Umbilical cord (tissue), 2 donors: ENCODE measurements at places on chromosomes 7 and 10.

GRCh38 chr10:31011665-31012022 lies 20.0 kb downstream of the ZNF438 start:
- no peak for DNase-seq

DNA sequence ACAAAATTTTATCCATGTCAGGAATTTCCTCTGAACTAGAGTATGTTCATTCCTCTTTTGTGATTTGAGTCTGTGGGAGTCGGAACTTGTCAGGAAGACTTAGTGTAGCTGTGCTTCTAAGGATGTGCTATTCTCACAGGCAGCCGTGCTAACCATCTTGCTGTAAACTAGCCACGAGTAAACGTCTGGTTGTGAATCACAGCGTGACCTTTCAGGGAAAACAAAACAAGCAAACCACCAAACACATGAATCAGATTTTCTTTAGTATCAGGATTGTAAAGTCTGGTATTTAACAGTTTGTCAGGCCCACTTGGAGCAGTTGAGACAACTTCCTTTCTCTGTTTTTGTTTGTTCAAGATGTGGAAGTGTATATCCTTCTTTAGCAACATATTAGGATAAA lies 32.0 kb downstream of the AUTS2 start:
- DNase-seq = no peak

DNA sequence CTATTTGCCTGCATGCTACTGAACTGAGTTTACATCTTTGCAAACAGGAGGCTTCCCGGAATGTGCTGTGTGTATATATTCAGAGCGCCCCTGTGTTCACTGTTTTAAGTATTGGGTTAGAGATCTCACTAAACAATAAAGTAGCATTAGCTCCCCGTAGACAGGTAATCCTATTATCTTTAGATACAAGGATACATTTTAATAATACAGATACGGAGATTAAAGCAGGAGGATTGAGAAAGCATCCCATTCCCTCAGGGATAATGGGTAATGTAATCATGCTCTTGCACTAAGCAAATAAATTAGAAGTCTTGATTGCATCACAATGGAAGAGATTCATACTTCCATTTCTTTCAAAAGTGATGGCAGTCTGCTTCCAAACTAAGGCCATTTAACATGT lies 809.0 kb downstream of the NRG3 start:
- DNase-seq = no peak

- DNase-seq = no peak
Observed at GRCh38 chr10:113765910-113766309, 14.4 kb downstream of the PLEKHS1 start.

DNA sequence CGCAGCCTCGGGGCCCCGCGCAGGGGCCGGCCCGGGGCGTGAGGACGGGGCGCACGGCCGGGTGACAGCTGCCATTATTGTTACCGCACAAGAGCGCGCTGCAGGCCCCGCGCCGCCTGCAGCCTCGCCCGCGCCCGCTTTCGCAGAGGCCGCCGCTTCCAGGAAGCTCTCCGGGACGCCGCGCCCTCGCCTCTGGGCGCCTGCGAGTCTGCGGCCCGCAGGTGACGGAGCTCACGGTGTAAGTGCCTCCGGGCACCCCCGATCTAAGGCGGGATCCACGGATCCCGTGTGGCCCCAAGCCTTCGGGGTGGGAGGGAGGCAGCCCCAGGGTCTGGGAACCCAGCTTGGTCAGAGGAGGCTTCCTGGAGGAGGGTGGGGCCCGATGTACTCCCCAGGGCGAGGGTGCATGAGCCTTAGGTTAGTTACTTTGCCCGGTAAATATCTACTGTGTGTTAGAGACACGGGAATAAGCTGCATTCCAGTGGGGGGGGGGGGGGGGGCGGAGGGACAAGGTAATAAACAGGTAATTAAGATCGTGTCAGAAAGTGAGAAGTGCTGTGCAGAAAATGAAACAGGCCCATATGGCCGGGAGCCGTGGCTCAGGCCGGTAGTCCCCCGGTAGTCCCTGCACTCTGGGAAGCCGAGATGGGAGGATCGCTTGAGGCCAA lies 638 bp downstream of the IQCE start:
- no peak for DNase-seq

GRCh38 chr7:2724453-2725177 lies 36.6 kb downstream of the AMZ1 start:
- DNase-seq = no peak

- no peak for DNase-seq
Observed at GRCh38 chr7:152624228-152624627, 51.7 kb downstream of the XRCC2 start.

GRCh38 chr7:64651632-64652165 lies 14.2 kb upstream of the ZNF107 start:
- DNase-seq = no peak

DNA sequence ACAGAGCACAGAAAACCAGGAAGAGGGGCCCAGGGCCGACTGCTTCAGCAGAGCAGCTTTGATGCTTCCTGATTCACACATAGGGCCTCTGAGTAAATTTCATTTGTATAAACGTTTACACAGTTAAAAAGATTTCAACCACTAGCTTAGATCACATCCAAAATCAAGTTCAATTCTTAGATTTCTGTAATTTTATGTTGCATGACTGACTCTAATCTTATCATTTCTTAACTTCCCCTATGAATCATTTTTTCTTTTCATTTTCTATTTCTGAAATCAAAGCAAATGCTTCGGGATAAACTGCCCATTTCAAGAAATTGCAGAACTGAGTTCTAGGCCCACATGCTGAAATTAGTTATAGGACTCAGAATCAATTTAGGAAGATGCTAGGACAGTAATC lies 224.7 kb downstream of the INHBA start:
- DNase-seq = peak; percentile 48

DNA sequence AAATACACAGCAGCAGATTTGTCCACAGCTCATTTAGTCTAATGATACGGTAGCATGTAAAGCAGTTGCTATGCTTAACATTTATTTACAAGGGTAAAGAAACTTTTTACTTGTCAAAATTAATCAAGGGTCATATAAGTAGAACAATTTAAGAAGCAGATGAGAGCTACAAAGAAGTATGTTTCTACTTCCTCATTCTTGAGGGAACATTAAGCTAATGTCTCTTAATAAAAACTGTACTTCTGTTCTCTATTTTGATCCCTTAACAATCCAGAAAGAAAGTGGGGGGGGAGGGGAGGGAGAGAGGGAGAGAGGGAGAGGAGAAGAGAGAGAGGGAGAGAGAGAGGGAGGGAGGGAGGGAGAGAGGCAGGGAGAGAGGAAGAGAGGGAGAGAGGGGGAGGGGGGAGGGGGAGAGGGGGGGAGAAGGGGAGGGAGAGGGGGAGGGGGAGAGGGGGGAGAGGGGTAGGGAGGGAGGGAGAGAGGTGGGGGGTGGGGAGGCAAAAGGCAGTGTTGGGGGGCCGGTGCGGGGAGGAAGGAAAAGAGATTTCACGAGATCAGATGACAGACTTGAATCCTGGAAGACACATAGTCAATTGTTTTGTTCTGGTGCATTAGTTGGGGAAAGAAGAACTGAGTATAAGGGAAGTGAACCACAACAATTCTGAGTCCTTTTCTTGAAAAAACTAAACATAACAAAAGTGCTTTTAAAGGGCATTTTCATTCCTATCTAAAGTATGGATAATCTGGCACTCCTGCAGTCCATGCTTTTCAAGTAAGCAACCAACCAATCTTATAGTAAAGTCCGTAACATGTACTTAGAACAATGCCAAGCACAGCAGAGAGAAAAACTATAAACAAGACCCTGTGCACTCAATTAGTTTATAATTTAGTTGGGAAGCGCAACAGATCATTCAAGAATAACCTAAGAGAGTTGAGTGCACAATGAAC lies 128.0 kb downstream of the USP6NL start:
- no peak for DNase-seq

- DNase-seq = peak; percentile 71
Observed at GRCh38 chr7:94632338-94633013, 23.5 kb downstream of the SGCE start.

- no peak for DNase-seq
Observed at GRCh38 chr7:85177316-85177715, 9.5 kb downstream of the SEMA3D start.

DNA sequence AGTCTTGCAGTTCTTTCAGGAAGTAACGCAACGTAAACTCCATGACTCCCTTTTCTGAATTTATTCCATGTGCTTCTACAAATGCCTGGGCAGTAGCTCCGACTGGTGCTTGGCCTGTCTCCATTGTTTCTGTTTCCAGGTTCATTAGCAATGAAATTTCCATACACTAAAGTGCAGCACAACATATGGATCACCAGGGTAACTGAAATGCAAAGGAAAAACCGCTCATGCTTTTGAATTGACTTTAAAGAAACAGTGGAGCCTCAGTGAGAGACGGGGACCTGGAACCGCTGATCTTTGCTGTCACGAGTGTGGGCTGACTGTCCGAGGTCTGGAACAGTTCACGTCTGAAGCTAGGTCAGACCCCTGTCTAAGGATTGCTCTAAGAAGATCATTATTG lies 126.5 kb upstream of the IGFBP3 start:
- DNase-seq = no peak

- DNase-seq = no peak
Observed at GRCh38 chr10:109995595-109995994, 12.2 kb upstream of the ADD3 start.

DNA sequence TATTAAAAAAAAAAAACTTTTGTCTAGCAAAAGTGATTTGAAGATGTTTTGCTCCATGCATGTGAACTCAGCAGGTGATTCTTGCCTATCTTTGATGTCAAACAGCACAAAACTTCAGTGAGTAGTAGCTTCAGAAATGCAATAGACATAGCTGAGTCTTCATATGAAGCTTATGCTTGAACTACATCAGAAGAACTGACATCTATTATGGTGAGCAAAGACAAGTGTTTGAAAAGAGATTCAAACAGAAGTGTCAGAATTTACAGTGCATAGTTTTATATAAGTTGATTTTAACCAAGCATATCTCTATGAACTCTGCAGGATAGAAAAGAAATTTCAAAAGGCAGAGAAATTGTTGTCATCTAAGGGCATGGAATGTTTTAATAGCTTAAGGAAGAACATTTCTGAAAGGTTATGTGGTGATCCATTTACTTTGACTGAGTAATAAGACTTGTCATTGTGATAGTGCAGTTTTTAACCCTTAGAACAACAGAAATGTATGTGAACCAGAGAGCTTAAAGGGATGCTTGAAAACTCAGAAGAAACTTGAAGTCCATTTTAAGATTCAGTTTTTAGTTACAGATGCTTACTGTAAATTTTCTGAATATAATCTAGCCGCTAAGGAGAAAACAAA lies 351.4 kb downstream of the MDFIC start:
- DNase-seq = no peak

DNA sequence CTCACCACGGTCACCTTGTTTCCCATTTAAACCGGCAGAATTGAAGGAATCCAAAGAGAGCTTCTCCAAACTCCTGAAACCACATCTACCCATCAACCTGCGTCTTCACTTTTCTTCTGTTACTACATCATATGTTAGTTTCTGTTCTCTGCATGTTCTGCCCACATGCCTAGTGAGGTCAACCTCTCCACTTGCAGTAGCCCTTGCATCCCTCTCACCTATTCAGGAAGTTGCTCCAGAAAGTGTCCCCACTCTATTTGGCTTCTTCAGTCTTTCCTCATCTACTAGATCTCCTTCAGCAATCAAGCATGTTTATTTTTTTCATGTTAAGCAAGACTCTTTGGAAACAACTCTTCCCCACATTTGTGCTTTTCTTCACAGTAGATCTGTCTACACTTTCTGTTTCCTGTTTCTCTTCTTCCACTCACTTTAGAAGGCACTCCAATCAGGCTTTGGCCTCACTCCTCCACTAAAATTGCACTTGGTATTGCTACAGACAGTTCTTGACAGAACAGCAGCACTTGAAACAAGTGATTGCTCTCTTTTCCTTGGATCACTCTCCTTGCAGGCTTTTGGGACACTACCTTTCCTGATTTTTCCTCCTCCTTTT lies 7.5 kb downstream of the SAMD9L start:
- DNase-seq = no peak

- DNase-seq = no peak
Observed at GRCh38 chr7:141257597-141257996, 183.7 kb downstream of the TMEM178B start.

- peak; percentile 24 for DNase-seq
Observed at GRCh38 chr7:8176370-8177081, 85.4 kb downstream of the ICA1 start.

DNA sequence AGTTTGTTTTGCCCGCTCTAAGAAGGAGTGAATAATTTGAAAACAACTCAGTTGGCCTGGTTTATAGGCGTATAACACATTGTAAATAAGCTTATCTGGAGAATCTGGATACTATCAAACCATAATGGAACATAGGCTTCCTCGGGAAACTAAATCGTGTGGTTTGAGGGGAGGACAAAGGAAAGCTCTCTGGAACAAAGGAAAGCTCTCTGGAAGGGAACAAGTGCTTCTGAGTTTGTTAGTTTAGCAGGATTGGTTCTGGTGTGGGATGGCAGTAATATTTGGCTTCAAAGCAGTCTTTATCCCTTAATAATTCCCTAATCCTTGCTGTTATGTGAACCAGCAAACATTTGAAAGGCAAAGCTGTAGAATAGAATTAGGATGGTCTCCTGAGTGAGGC lies 15.0 kb upstream of the SLK start:
- DNase-seq = no peak

- no peak for DNase-seq
Observed at GRCh38 chr10:90745565-90745964, 112.3 kb downstream of the HTR7 start.

DNA sequence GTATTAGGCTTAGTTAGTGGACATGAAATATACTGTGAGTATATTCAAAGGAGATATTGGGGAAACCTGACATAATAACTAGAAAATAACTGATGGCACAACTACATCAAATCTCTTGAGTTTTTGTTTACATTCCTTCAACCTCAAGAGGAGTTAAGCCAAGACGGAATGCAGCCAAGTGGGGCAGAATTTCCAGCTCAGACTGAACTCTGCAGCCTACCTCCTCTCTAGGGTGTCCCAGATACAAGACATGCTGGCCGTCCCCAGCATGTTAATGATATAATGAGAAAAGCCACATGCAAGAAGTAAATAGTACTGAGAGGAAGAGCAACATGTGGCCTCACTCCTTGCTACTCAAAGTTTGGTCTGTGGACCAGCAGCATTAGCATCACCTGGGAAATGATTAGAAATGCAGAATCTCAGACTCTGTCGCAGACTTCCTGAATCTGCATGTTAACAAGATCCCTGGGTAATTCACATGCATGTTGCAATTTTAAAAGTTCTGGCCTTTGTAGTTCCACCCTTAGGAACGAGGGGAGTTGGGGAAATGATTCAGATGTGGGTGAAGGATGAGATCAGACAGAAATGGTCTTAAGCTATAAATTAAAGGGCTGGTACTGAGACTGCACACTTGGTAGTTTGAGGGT lies 118.4 kb upstream of the CACUL1 start:
- peak; percentile 29 for DNase-seq
